ENCODE measurements at places on chromosomes 16 and 17.

- no peak for DNase-seq
Observed at GRCh38 chr16:73912281-73912680, 384.3 kb upstream of the PSMD7 start.

DNA sequence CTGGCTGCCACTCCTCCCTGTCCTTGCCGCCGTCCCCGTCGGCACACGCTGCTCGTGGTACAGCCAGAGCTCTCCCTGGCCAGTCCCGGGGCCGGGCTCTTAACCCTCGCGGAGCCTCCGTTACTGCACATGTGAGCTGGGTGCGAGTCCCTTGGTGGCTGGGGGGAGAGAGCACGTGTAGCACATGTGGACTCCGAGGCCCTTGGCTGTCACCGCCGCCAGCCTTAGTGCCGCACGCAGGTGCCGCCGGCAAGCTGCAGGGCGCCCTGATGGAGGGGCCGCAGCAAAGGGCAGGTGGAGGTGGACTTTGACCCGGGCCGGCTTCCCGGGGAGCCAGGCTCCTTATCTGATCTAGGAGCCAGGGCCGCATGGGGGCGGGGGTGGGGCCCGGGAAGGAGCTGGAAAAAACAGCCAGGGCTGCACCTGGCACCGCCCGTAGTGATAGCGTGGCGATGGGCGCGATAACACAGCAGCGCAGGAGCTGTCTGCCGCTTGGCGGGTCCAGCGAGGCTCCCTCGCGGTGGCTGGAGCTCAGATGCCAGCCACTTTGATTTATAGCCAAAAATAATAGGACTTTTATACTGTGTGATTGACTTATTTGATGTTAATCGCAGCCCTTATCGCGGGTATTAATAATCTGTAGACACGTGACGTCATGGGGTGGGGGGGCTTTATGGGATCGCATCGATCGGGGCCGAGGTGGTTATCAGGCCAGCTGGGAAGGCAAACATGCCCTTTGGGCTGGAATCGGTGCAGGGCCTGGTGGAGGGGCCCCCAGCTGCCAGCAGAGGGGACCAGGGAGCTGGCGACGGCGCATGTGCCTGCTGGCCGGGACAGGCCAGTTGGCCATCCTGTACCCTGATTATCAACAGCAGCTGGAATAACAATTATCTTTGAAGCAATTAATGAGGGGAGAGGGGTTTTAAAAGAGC, 35.1 kb downstream of the ZFPM1 start:
- DNase-seq, result peak; percentile 53

- DNase-seq, result no peak
Observed at GRCh38 chr17:5035315-5035714, at the start of gene SLC52A1. TSS of gene SLC52A1 (minus strand) at chr17:5035426. CDS start at chr17:5034606, 820 bp downstream.

- no peak for DNase-seq
Observed at GRCh38 chr17:73801455-73802100, 157.3 kb upstream of the SDK2 start.

- no peak for DNase-seq
Observed at GRCh38 chr17:58204796-58205195, 12.3 kb downstream of the EPX start.

DNA sequence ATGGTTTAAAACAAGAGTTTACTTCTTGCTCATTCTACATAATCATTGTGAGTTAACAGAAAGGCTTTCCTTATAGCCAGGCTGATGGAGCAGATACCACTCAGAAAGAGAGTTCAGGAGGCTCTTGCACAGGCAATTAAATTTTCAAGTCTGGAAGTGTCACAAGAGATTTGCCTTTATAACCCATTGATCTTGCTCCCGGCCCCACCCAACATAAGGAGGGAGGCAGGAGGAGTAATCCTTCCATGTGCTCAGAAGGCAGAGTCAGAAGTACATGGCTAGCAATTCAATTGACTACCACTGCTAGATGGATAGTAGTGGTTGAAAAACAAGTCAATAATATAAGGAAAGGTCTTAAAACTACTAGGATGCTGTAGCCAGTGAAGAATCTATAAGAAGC, 346.3 kb upstream of the CDH11 start:
- DNase-seq, result no peak

DNA sequence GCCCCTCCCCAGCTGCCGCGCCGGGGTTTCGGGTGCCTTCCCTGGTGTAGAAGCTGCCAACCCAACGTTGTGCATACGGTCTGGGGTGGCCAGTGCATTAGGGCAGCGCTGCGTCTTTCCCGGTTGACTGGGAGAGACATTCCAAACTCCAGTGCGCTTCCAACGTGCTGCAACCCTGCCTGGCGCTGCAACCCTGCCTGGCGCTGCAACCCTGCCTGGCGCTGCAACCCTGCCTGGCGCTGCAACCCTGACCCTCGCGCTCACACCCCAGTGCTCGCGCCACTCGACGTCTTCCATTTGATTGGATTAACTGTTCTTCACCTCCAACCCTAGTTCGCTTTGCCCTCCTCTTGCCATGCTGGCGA, 488 bp upstream of the HAP1 start:
- no peak for DNase-seq

GRCh38 chr17:14780097-14780651, 479.3 kb downstream of the HS3ST3B1 start:
- no peak for DNase-seq

DNA sequence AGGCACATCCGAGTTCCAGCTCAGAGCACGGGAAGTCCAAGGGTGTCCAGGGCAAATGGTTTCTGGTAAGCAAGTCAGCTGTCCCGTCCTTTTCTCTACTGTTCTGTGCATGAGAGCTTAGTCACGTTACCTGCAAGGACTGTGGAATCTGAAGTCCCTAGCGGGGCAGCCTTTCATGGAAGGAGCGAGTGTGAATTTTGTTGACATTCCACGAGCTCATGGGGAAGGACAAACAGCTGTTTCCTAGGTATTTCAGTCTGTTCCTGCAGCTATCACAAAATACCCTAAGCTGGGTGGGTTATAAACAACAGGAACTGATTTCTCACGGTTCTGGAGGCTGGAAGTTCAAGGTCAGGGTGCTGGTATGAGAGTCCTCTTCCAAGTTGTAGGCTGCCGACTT, 109.2 kb downstream of the SDR42E1 start:
- DNase-seq, result no peak

DNA sequence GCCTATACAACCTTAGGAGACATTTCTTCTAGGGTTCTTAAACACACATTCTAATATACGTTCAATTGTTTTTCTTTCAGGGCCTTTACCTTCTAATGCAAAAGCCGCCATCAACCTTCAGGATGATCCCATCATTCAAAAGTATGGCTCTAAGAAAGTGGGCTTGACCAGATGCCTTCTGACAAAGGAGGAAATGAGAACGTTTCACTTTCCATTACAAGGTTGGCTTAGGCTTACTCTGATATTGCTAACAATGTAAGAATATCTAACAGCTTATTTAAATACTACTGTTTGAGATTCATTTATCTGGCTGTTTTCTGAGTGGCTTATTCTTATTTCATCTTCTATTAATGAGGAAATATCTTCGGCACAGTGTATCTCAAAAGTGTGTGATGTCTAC, 15.4 kb downstream of the REXO5 start:
- no peak for DNase-seq

DNA sequence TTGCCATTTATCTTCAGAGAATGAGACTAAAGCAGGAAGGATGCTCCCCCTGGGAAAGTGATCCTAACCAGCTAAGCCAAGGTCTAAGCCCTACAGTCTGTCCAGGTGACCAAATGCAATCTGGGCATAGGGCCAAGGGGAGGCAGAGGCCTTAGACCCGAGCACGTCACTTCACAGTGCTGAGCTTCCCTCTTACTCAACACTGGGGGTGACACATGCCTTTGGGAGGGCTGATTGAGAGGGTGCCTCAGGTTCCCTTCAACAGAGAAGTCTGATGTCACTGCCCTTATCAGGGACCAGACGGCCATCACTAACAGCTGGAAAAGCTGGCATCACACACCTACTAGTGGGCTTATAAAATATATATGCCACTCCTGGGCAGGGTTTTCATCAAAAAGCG, 4.0 kb downstream of the CIAO2B start:
- no peak for DNase-seq

- DNase-seq, result no peak
Observed at GRCh38 chr16:66720766-66721165, 24.2 kb upstream of the CMTM4 start.

DNA sequence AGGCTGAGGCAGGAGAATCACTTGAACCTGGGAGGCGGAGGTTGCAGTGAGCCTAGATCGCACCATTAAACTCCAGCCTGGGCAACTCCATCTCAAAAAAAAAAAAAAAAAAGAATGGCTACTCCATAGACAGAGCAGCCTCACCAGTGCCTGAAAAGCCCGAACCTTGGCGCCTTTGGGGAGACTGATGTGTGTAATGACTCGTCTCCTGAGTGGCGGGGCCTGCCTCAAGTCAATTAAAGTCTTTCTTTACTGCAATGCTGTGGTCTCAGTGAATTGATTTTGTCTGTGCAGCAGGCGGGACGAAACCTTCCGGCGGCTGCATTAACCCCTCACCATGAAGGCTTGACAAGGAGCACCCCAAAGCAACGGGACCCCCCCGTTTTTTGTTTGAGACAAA, 3.5 kb upstream of the UQCC4 start:
- no peak for DNase-seq
